ENCODE measurements at places on chromosomes 5 and 9.

- DNase-seq: no peak
These were observed 222.3 kb downstream of the FBXL7 start for GRCh38 chr5:15722305-15722704.

- peak; percentile 18 for DNase-seq
These were observed 779 bp downstream of the FAM13B start for GRCh38 chr5:138032028-138032571.

DNA sequence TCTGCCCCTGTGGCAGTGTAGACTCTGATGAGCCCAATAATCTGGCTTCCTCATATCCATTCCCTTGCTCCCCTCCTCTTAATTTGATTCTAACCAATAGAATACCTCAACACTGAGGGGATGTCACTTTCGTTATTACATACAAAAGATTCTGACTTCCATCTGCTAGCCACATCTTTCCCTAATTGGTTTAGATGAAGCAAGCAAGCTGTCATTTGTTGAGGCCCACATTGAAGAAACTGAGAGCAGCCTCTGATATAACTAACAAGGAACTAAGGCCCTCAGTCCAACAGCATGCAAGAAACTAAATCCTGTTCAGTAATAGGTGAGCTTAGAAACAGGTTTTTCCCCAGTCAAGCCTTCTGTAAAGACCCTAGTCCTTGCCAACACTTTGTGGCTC is 5.8 kb downstream of the ADAMTS6 start:
- no peak for DNase-seq

- DNase-seq: no peak
These were observed 63.7 kb upstream of the CCDC112 start for GRCh38 chr5:115360046-115360685.

GRCh38 chr5:109998726-109999125 is 309.0 kb downstream of the MAN2A1 start:
- DNase-seq: no peak

DNA sequence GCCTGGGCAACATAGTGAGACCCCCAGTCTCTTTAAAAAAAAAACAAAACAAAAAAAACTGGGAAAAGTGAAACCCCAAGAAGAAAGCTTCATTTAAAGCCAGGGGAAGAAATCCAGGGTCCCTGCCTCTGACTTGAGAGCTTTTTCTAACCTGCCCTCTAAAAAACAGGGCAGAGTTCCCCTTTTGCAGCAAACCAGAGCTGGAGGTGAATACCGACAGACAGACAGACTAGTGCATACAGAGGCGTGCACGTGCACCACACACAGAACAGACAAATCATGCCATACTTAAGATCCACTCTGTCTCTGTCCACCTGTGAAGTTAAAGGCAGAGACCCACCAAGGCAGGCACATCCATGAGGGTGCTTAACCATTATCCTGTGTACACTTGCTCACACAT is 11.7 kb upstream of the AQP3 start:
- DNase-seq: no peak

GRCh38 chr5:82156874-82157273 is 121.3 kb downstream of the RPS23 start:
- DNase-seq: no peak

GRCh38 chr9:106025453-106025852 is 331.1 kb downstream of the TMEM38B start:
- DNase-seq: no peak

GRCh38 chr5:133519191-133519590 is 93.2 kb downstream of the FSTL4 start:
- DNase-seq: no peak

DNA sequence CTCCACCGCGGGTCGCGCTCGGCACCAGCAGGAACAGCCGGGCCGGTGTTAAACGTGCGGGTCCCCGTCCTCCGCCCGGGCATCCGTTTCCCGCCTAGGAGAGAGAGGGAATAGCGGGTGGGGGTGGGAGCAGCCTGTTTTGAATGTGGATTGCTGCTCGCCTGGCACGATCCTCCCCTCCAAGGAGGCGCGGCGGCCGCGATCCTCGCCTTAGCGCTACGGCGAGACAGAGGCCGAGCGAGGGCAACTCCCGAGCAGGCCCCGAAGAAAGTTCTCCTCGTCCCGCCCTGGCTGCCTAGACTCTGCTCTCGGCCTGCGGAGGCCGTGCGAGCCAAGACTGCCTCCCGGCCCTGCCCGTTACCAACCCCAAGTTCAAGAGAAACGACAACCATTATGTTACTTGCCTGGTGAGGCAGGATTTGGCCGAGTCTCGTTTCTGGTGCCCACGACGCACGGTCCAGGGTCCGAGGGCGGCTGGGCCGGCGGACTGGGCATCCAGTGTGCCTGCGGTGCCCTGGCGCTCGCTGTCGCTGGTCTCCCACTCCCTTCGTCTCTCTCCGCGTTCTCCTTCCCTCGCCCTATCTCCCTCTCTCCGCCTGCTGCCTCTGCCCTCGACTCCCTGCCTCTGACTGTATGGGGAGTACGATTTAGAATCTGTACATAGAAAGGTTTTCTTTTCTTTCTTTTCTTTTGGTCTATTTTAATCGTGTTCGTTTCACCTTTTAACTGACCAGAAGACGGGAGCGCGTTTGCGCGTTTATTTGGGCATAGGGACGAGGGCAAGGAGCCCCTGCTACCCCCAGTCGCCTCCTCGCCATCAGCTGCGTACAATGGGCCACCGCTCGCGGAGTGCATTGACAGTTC is 724 bp downstream of the NR2F1-AS1 start:
- DNase-seq: no peak

DNA sequence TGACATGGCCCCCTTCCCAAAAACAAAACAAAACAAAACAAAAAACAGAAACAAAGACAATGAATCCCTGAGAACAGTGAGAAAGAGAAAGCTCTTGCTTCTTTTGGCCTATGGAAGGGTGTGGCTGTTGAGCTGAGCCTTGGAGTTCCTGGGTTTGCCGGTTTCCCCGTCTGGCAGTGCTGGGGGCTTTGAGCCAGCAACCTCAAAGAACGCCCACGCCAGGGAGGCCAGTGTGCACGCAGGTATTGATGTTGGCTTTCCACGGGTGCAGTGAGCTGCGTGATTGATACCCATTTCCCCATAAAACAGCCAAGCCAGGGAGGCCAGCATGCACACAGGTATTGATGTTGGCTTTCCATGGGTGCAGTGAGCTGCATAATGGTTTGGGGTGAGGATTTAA is 8.3 kb upstream of the LCN1 start:
- no peak for DNase-seq

GRCh38 chr5:6246820-6247437 is 131.4 kb downstream of the MED10 start:
- no peak for DNase-seq
